ENCODE measurements at places on chromosomes 1 and 21. TPM values are rescaled to one million over a fixed set of nuclear protein-coding genes. Genes with fewer than 3 reads are reported as not detected.

DNA sequence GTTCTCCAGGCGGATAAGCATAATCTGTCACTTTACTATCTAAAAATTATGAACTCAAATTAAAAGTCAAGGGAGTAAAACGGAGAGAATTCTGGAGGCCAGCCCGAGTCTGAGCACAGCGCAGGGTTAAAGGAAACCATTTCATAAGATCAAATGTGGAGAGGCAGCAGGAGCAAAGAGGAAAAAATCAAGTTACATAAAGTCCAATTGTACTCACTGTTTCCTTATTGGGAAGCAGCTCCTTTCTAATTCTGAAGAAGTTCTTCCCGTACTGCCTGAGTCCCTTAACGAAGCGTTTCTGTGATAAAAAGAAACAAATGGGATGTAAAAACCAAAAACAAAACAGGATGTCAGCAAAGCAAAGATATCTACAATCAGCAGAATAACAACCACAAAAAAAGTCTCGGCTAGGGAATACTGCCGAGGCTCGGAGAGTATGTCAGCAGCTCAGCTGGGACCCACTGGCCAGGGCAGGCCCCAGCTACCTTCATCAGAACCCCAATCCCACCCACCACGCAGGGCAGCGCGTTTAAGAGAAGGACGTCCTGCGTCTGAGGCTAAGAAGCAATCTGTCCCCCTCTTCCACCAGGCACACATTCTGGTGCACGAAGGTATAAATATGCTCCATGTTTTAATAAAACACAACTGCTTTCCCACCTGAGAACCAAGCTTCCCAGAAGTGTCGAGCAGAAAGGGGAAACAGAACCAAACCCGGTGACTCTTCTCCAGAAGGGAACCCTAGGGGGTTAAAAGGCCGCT lies 104.8 kb downstream of the SLC45A1 start:
- no peak for DNase-seq

DNA sequence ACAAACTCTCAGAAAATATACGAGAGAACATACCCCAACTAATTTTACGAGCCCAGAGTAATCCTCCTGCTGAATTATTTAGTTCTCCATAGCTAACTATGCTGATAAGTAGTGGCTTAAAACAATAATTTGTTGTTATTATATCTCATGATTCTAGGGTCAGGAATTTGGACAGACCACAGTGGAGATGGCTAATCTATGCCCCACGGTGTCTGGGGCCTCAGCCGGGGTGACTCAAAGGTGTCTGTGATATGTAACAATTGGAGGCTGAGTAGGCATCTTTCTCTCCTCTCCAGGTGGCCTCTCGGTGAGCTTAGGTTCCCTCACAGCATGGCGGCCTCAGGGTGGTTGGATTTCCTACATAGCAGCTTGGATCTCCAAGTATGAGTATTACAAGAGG lies 35.4 kb upstream of the FOXO6 start:
- no peak for DNase-seq

DNA sequence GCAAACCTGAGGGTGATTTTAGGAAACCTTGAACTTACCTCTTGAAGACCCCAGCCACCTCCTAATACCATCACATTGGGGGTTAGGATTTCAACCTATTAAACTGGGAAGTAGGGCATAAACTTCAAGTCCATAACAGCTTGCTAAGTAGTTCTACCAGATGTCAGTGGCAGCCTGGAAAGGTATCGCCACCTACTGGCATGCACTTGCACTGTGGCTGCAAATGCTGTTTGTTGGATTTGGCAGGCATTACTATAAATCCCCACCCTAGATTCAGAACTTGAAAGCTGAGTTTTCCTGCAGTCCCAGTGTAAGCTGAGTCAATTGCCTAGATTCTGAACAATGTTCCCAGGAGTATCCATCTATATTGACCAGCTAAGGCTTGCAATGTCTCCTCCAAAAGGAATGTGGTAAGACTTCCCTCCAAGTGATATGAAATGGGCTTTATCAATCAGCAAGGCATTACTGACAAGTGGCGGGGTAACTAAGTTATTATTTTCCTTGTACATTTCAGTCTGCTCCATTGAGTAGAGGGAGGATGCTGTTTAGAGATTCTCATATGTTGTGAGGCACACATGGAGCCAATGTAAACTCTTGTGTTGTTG lies 474.5 kb downstream of the PTPRC start:
- no peak for DNase-seq

DNA sequence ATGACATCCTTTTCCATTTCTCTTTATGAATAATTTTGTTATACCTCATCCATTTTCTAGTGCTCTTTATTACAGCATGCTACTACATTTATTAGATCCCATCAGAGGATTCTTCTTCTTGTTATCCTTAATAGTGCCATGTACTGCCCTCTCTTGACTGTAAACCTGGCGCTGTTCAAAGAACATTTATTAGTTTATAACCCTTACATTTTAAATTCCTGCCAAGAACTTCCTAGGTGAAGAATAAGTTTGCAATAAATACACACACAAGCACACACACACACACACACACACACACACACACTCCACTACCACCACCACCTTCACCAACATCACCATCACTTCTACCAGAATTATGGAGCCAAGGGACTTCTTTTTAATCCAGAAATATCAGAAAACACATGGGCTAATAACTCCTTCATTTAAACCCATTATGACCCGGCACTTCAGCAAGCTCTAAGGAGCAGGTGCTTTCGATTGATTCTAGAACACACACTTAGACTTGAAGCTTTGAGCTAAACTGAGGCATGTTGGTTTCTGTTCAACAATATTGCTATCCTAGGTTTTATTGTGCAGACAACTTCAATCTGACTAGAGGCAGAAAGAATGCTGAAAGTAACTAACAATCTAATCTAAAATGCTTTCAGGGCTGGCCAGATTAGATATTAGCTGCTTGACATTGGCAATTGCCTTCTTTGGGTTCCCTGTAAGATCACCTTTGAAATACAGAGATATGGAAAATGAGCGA lies 556.8 kb downstream of the LMO4 start:
- no peak for DNase-seq

DNA sequence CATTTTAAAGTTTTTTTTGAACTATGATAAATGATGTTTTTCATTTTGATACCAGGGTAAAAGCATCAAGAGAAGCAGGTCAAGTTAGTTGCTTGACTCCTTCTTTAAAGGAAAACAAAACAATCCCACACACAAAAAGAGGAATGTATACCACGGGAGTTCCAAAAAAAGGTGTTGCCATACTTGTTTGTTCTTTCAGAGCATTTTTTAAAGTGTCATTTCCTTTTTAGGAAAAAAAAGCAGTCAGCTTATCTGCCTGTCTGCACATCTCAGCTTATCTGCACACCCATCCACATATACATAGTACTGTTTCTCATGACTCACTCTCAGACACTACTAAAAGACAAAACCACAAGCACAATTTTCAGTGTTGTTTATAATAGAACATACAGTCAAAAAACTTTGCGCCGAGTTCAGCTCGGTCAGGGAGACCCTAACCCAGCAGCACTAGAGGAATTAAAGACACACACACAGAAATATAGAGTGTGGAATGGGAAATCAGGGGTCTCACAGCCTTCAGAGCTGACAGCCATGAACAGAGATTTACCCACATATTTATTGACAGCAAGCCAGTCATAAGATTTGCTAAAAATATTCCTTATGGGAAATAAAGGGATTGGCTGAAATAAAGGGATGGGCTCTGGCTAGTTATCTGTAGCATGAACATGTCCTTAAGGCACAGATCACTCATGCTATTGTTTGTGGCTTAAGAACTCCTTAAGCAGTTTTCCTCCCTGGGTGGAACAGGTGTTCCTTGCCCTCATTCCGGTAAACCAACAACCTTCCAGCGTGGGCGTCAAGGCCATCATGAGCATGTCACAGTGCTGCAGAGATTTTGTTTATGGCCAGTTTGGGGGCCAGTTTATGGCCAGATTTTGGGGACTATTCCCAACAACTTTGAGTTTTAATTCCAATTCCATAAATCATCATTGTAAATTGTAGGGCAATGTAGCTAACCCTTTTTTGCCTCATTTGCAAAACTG lies 11.4 kb upstream of the MNDA start:
- DNase-seq: no peak

The KLHDC7A gene
- 28.0 TPM for polyA plus RNA-seq
